ENCODE measurements at places on chromosomes 5 and 9.

DNA sequence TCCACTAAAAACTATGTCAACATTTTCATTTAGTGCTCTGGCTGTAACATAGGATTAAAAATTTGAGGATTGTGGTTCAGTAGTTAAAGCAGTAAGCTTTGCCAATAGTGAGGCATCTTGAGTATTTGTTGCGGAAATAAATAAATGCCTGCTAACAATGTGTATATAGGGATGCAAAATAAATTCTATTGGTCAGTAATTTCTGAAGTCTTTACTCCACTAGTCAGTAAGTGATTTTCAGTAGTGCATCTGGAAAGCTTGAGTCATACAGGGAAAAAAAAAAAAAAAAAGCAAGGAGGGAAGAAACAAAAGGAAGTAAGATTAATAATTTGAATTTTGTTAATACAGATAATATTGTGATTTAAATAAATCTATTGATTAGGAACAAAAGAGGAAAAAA, 21.0 kb downstream of the NIPBL start:
- no peak for DNase-seq

DNA sequence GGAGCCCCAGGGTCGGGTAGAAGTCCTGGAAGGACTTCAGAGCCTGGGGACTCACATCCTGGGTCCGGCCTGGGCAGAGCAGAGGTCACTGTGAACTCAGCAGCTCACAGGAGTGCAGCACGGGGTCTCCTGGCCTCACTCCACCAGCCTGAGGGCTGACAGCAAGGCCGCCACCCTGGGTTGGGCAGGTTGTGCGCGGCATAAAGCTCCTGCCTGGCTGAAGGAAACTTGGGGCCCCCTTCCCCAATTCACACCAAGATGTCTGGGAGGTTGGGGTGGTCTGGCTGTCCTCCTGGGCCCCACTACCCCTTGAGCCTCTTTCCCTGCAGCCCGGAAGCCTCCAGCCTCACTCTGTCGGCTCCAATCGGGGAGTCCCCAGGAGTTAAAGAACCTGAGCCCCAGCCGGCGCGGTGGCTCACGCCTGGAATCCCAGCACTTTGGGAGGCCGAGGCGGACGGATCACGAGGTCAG, 2.1 kb downstream of the LCN15 start:
- DNase-seq, result no peak

GRCh38 chr5:57348376-57349140, 134.1 kb downstream of the ACTBL2 start:
- no peak for DNase-seq

- no peak for DNase-seq
Measured at GRCh38 chr5:122715095-122715494, 59.8 kb upstream of the SNX2 start.

Data from stimulated activated effector memory CD8-positive, alpha-beta T cell treated with anti-CD3 and anti-CD28 coated beads, Interleukin-12 subunit alpha, Interleukin-12 subunit beta, amount 100 ng/mL, for 72 hours (primary cell).